ENCODE measurements at places on chromosomes 7 and 10.
A peak's percentile ranks its signal among the peaks of the same experiment; 100 is the strongest.

GRCh38 chr7:148020679-148021078 is 569.9 kb upstream of the C7orf33 start:
- no peak for DNase-seq

DNA sequence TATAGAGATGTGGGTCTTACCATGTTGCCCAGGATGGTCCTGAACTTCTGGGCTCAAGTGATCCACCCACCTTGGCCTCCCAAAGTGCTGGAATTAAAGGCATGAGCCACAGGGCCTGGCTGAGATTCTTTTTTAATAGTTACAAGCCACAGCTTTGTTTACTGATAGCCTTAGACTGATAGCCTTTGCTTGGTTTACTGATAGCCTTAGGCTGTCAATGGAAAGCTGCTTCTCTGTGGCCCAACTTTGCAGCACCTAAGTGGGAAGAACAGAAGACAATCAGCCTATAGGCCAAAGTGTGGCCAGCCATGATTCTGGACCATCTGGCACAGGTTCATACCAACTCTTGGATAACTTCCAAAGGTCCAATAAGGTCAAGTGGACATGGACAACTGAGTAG is 24.1 kb upstream of the CDCA7L start:
- no peak for DNase-seq

- no peak for DNase-seq
These were observed 32.8 kb upstream of the PHF14 start for GRCh38 chr7:10940704-10941355.

DNA sequence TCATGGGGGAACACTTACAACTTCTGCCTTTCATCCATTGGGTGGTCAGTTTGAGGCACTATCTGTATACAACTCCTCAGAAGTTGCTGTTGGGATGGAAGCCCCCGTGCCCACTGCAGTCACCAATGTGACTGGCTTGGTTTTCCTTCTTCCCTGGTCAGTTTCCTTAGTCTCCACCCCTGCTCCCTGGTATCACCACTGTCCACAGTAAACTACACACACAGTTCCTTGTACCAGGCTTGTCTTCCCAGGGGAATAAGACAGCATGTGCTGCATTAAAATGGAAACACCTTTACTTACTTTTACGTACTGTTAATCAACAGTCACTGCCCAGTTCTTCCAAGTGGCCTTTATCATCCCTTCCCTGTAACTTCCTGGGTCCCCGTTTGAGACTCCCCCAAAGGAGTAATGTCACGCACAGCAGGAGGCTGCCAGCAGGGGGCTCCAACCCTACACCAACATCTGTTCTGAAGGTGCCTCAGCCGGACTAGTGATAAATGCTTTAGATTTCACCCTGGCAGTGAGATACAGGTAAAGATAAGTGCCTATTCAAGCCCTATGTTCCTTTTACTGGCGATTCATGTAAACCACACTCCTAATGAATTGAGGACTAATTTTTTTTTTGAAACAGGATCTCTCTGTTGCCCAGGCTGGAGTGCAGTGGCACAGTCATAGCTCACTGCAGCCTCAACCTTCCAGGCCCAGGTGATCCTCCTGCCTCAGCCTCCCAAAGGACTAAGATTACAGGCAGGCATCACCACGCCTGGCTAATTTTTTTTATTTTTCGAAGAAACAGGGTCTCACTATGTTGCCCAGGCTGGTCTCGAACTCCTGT is 45.3 kb upstream of the PIK3AP1 start:
- peak; percentile 31 for DNase-seq

DNA sequence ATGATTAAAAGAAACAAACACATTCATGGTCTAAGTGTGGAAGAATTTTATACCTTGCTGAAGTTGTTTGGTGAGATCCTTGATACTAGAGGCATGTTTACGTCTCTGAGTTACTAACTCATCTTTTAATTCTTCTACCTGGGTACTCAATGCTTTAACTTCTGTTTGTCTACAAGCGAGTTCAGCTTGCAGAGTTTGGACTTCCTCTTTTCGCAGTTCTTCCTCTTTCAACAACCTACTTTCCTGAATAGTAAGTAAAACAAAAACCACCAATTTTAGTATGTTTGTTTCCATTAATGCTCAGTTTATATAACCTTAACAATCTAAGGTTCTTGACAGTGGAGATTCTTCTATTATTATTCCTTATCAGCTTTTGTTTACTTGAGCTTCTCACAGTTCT is 42.9 kb downstream of the CCDC186 start:
- no peak for DNase-seq

GRCh38 chr7:150746921-150747320 is 9.7 kb downstream of the GIMAP5 start:
- no peak for DNase-seq

DNA sequence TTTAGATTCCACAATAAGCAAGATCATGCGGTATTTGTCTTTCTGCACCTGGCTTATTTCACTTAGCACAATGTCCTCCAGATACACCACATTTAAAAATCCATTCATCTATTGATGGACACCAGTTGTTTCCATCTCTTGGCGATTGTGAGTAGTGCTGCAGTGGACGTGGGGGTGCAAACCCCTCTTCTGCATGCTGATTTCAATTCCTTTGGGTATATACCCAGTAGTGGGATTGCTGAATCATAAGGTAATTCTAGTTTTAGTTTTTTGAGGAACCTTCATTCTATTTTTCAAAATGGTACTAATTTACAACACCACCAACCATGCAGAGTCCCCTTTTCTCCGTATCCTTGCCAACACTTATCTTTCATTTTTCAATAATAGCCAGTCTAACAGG is 2.0 kb upstream of the ASB10 start:
- DNase-seq: no peak

- no peak for DNase-seq
These were observed 4.4 kb upstream of the IRF5 start for GRCh38 chr7:128933180-128933891.

GRCh38 chr7:158125721-158126120 is 461.9 kb downstream of the PTPRN2 start:
- no peak for DNase-seq

GRCh38 chr7:19090526-19090925 is 26.9 kb downstream of the TWIST1 start:
- no peak for DNase-seq

- peak; percentile 93 for DNase-seq
These were observed 13.9 kb downstream of the VCL start for GRCh38 chr10:74011770-74012169.

DNA sequence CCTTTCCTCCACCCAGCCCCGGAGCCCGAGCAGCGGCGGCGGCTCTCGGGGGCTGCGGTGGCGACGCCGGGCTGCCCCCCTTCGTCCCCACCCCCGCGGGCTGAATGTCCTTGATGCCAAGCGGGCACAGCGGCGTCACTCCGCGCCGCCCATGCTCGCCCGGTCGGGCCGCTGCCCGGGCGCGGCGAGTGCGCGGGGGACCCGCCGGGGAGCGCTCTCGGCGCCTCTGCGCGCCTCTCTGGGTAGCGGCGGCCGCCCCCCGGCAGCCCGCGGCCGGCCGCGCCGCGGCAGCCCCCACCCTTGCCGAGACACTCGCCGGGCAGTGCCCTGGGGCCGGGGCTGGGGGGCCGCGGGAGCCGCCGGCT is 433 bp upstream of the PLXNA4 start:
- DNase-seq: no peak

GRCh38 chr10:69470463-69471384 is 19.5 kb downstream of the TSPAN15 start:
- DNase-seq: no peak

- DNase-seq: no peak
These were observed 30.2 kb downstream of the TAS2R16 start for GRCh38 chr7:122965306-122965705.

GRCh38 chr10:12262278-12262981 is 66.4 kb downstream of the CDC123 start:
- DNase-seq: no peak

DNA sequence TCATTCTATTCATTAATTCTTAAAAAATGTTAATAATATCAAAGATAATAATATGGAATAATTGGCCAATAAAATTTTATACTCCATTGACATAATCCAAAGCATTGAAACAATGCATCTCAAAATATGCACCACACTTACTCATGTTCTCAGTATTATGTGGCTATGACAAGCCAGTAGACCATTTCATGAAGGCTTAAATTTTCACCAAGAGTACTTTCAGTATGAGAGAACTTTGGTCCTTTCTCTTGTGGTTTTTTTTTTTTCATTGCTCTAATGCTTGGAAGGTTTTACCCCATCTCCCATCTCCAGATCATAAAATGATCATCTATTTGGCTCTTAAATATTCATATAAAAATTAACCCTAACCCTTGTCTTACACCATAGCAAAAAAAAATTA is 45.5 kb upstream of the TMEM140 start:
- DNase-seq: no peak

GRCh38 chr10:6011558-6011957 is 34.2 kb upstream of the IL15RA start:
- no peak for DNase-seq

- peak; percentile 38 for DNase-seq
These were observed 86.0 kb downstream of the CH25H start for GRCh38 chr10:89120931-89121763.

DNA sequence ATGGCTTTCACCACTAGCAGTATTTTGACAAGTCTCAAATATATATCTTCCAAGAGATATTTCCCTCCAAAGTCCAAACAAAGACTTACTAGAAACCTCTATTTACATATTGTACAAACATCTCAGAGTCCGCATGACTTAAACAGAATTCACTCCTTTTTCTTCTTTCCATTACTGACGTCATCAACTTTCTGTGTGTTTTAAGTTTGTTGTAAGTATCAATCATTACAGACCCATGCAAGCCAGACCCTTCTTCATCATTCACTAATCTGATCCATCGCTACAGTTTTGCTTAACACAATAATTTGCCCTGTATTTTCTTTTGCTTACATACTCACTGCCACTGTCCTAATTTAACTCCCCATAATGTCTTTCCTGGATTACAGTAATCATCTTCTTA is 51.9 kb downstream of the SEMA3A start:
- DNase-seq: no peak

DNA sequence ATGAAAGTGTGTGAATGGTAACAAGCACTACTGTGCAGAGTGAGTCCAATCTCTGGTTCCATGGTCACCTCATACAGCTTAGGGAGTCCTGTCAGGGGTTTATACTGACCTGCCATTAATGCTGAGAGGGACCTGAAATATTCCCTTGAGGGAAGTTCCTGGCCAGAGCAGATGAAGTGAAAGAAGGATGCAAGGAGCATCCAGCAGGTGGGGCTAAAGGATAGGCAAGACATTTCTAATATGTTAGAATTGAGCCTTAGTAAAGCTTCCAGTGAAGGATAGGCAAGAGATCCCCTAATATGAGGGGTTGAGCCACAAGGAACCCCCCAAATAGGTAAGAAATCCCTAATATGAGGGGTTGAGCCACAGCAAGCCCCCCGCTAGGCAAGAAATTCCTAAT is 25.5 kb upstream of the FAM221A start:
- DNase-seq: no peak

- DNase-seq: peak; percentile 59
These were observed at the start of gene CAMK2G for GRCh38 chr10:73874267-73875138. TSS of gene CAMK2G (minus strand) at chr10:73874555. CDS start at chr10:73874461, 94 bp downstream.

DNA sequence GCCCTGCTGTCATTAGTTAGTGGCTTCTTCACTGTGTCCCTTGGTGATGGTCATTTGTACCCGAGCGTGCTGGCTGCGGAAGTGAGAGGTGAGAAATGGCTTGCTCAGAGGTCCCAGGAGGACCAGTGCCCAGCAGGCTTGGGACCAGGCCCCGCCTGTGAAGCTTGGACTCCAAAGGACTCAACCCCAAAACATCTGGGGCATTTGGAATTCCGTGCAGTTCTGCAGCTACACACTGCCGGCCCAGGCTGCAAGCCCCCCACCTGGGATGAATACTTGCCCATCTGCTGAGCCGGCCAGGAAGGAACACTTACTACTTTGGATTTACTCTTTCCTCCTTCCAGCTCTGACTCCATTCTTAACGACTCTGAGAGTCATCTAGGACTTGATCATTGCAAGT is 18.0 kb downstream of the ECHDC3 start:
- DNase-seq: no peak

DNA sequence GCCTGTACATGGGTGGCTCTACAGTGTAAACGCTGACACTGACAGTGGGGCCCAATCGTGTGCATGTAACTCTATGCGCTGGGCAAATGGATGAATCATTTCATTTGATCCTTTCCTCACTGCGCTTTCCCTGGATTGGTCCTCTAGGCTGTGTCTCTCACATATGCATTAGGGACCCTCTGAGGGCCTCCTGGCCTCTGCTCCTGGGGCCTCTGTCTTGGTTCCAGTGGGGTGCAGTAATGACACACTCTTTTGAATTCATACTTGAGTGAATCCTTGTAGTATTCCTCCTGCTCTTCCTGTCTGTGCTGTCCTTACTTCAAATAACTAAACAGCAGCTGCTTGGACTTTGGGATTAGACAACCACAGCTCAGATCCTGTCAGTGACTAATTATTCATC is 176.5 kb upstream of the ADO start:
- peak; percentile 13 for DNase-seq

DNA sequence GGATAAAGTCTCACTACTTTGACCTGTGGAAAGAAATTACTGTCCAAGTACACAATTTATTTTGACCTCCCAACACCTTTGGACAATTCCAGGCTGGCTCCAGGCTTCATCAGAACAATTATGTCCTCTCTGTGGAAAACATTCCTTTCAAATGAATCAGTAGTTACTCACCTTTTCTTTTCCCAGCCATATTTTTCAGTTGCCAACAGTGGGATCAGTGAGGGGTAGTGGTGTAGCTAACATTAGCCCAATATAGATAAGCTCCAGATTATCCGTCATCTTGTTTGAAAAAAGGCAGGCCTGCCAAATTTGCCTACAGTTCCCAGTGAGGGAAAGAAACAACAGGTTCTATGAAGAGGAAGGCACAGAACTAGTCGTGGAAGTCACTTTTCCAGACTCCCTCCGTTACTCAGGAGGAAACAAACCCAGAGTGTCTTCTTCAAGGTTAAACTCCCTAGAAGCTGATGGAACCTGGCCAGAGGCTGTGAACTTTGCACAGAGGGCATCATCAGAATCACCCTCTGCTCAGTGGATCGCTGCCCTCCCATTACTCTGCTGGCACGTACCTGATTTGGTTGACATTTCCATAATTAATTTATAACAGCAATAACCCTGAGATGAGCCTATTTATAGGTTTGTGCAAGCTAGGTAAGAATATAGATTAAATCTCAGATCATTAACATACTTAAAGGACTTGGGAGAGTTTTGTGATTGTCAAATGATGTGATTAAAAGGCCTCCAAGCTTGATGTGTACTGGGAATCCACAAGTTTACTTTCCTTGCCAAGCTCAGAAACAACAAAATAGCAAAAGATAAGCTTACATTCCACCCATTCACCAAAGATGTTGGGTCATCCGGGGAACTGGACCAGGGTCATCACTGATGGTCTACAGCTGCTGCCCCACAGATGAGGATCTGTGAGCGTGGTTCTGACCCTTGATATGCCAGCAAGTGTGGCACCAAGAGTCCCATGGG is 654.6 kb upstream of the GALNT17 start:
- DNase-seq: peak; percentile 82

GRCh38 chr7:103073989-103074518 is 542 bp downstream of the FBXL13 start:
- DNase-seq: no peak
